Activated naive CD8-positive, alpha-beta T cell treated with anti-CD3 and anti-CD28 coated beads, Interleukin-2, amount 50 U/mL, for 16 hours (primary cell): ENCODE measurements at places on chromosomes 2 and 18.

DNA sequence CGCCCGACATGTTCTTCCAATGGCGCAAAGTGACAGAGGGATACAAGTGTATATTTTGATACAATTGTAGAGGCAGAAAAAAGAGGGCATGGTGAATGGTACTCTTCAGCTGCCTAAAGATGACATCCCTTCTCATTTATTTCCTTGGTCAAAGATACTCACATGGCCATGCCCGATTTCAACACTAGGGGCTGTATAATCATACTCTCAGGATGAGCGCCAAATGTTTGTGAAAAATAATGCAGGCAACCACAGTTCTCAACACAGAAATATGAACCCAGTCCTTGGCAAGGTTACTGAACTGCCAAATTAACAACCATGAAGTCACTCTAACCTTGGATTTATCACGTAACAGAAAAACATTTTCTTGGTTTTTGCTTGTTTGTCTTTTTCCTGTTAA, 204.4 kb downstream of the CCDC102B start:
- no peak for DNase-seq

GRCh38 chr2:133667085-133667484, 98.8 kb upstream of the NCKAP5 start:
- no peak for DNase-seq

GRCh38 chr2:207241198-207241597, 75.5 kb upstream of the KLF7 start:
- DNase-seq, result no peak

DNA sequence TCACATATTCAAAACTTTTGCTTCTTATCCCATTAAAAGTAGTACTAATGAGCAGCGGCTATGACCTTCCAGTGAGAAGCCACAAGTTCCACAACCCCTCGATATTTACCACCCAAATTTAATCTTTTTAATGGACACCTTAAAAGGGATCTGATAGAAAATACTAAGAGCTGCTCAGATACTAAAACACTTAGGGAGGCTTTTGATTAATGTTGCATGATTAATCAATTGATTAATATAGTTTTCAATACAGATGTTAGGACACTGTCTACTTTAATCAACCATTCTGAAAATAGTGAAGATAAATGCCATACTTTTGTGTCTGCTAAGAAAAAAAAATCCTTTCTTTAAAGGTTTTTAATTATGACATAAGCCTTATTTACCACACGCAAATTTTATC, 1312.8 kb upstream of the ACVR2A start:
- no peak for DNase-seq

- DNase-seq, result no peak
Observed at GRCh38 chr2:168194784-168195522, 52.4 kb downstream of the STK39 start.
